Activated T-helper 1 cell treated with Interleukin-2 at 50 U/mL for 16 hours (primary cell): ENCODE measurements at places on chromosomes 13 and 19.

- DNase-seq = no peak
Observed at GRCh38 chr19:1884719-1885334, 469 bp downstream of the ABHD17A start.

GRCh38 chr13:25971459-25972145 lies 80.2 kb downstream of the SHISA2 start:
- peak; percentile 30 for DNase-seq

DNA sequence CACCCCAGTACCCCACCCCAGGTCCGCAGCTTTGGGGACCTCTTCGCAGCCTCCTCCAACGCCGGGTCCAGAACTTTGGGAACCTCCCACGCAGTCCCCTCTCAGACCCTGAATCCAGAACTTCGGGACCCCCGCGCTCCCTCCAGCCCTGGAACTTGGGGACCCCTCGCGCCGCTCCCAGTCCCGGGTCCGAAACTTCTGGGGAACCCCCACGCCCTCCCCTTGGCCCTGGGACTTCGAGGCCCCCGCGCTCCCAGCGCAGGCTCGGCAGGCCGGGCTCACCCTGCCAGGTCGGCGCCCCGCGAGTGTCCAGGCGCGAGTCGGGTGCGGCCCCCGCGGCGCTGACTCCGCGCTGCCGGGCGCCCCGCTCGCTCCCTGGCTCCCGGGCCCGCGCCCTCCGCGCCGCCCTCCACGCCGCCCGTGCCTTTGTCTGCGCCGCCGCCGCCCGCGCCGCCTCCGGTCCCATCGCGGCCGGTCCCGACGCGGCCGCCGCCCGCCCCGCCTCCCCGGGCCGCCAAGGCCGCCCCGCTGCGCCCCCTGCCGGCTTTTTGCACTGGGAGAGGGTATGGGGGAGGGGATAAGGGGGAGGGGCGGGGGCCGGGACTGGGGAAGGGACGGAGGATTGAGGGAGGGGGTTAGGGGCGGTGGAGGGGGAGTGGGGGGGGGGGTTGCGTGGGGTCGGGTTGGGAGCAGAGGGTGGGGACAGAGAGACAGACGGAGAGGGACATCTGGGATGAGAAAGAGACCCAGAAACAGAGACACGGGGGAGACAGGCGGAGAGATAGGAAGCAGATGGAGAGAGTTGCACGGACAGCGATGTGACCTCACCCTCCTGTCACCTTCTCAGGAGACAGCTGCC lies at the start of gene HOMER3:
TSS of gene HOMER3 (minus strand) at position 449 of the 859 bp plus-strand sequence. CDS start 2,235 bp downstream, outside the sequence.
- peak; percentile 65 for DNase-seq

GRCh38 chr13:113360446-113360845 lies 3.5 kb downstream of the GRTP1 start:
- no peak for DNase-seq

DNA sequence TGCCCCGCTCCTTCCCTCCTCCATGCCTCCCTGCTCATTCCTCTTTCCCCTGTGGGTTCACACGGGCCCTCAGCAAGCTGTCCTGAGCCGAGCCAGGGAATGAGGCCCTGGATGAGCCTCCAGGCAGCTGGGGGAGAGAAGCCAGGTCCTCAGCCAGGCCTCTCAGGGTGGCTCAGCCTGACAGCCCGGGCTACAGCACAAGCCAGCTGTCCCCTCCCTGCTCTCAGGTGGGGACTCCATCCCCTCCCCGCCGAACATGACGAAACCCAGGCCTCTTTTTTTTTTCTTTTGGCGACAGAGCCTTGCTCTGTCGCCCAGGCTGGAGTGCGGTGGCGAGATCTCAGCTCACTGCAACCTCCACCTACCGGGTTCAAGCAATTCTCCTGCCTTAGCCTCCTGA lies 40.0 kb upstream of the MATK start:
- no peak for DNase-seq

- no peak for DNase-seq
Observed at GRCh38 chr19:39563408-39563807, 23.4 kb upstream of the EID2 start.

DNA sequence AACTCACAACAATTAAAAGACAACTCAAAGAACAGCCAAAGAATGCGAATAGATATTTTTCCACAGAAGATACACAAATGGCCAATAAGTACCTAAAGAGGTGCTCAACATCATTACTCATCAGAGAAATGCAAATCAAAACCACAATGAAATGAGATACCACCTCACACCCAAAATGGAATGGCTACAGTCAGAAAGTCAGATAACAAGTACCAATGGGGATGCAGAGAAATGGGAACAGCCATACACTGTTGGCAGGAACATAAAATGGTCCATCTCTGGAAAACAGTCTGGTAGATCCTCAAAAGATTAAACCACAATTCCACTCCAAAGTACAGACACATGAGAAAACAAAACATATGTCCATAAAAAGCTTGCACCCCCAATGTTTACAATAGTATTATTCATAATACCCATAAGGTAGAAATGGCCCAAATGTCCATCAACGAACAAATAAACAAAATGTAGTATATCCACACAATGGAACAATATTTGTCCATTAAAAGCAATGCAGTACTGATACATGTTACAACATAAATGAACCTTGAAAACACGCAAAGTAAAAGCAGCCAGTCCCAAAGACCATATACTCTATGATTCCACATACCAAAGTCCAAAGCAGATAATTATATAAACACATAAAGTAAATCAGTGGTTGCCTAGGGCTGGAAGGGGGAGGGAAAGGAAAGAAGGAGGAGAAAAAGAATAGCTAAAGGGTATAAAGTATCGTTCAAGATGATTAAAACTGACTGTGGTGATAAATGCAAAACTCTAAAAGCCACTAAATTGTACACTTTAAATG lies 19.6 kb downstream of the USP12 start:
- no peak for DNase-seq

DNA sequence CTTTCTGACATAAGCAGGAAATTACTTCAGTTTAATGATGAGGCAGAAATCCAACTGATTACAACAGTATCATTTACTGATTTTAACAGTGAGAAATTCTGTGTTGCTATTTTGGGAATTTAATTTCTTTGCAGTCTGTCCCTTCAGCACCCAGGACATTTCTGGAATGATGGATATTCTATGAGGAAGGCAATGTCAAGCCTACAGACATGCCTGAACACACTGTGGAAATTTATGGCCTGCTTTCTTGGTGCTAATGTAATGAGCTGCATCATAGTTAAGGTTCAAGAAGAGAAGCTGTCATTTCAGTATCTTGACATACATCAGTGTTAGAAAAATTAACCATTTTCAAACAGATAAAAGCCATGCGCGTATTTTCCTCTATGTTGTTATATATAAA lies 87.7 kb downstream of the SLITRK1 start:
- DNase-seq = no peak

DNA sequence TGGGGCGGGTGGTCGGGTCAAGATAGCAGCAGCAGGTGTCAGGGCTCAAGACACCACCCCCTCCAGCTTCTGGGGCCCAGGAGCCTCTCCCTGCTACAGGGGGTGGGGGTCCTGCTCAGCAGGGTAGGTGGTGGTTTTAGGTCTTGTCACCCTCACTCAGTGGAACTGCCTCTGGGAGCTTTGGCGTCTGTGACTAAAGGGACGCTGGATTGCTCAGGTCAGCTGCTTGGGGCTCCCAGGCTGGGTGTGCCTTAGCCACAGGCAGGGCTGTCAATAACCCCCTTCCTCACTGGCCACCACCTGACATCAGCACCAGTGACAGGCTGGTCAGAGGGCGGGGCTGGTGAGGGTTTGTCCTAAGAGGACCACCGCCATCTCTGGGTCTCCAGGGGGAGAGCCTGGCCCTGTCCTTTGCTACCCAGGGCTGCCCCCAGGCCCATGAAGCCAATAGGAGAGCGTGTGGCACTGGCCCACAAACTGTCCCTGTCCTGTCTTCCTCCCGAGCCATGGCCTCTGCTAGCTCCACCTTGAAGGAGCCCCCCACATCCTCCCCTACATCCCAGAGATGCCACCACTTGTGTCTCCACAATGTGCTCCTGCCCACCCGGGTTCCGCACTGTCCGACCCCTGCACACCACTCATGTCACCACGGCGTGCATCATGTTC lies 36.4 kb downstream of the MAU2 start:
- no peak for DNase-seq

DNA sequence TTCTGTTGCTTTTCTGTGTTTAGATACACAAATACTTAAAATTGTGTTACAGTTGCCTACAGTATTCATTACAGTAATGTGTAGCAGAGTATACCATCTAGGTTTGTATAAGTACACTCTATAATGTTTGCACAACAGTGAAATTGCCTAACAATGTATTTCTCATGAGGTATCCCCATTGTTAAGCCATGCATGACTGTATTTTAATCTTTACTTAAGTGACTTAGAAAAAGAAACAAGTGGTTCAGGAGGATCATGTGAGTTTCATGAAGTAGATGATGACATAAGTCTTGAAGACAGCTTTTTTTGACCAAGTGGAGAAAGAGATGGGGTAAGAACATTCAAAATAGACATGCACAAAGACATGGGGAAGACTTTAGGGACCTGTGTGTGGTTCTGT lies 8.4 kb upstream of the KCTD4 start:
- DNase-seq = no peak

GRCh38 chr13:36332986-36333385 lies 13.2 kb downstream of the SPART start:
- no peak for DNase-seq

DNA sequence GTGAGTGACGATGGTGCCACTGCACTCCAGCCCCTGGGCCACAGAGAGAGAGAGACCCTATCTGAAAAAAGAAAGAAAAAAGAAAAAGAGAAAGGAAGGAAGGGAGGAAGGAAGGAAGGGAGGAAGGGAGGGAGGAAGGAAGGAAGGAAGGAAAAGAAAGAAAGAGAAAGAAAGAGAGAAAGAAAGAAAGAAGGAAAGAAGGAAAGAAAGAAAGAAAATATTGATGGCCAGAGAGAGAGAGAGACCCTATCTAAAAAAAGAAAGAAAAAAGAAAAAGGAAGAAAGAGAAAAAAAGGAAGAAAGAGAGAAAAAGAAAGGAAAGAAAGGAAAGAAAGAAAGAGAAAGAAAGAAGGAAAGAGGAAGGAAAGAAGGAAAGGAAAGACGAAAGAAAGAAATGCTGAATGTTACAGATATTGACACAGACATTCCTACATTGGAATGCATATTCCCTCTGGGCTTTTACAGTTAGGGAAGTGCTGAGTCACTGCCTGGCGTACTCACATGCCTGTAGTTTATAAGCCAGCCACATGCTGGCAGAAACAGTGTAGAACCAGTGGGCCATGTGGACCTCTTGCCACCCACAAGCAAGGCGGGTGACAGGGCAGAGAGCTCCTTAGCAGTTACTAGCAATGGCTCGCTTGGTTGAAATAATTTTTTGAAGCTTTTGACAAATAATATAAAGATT lies 34.6 kb upstream of the SLC46A3 start:
- DNase-seq = no peak

- DNase-seq = no peak
Observed at GRCh38 chr13:48410199-48410598, 2.7 kb downstream of the LPAR6 start.

DNA sequence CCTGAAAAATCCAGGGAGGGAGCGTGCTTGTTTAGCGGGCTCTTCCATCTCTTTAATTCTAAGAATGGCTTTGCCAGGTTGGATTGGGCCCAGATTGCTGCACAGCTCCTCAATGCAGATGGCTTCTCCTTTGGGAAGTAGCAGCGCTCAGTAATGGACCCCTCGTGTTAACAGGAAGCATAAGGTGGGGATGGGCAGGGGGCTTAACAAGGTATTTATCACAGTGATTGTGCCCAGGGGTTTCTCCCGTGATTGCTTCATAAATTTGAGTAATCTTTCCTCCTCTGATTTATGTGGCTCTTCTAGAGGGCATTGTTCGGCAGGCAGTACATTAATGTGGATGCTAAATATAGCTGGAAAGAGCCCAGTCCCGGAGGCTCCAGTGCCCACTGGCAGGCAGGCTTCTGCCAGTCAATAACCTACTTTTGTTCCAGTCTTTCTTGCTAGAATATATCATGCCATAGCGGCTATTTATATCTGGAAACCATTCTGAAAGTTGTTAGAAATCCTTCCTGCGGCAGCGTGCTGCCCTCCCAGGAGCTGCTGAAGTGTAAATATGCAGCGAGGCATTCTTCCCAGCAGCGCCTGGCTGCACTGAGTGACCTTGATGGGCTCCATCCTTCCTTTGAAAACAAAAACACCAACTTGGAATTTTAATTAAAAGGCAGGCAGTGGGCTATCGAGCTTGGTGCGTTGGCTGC lies 65.0 kb downstream of the FGF9 start:
- no peak for DNase-seq

GRCh38 chr13:23022704-23023103 lies 158.1 kb upstream of the SGCG start:
- no peak for DNase-seq

GRCh38 chr19:17458970-17459369 lies 1.8 kb downstream of the NXNL1 start:
- no peak for DNase-seq

DNA sequence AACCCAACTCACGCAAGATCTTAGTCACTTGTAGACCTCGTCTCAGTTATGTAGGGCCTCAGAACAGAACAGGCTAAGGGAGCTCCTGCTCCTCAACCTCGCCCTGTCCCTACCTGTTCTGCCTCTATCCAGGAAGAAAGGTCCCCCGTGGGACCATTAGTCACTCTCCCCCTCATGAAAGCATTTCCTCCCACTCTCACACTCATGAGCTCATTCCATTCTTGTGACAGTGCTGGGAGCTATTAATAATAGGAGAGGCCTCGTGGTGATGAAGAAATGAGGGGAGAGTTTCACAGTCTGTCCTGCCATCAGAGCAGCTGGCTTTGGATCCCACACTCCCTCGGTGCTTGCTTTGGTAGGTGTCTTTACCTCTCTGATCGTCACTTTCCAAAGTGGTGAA lies 10.2 kb downstream of the PPP2R1A start:
- DNase-seq = no peak
